Activated CD8-positive, alpha-beta memory T cell treated with anti-CD3 and anti-CD28 coated beads for 24 hours (primary cell): ENCODE measurements at places on chromosomes 5 and 9.

DNA sequence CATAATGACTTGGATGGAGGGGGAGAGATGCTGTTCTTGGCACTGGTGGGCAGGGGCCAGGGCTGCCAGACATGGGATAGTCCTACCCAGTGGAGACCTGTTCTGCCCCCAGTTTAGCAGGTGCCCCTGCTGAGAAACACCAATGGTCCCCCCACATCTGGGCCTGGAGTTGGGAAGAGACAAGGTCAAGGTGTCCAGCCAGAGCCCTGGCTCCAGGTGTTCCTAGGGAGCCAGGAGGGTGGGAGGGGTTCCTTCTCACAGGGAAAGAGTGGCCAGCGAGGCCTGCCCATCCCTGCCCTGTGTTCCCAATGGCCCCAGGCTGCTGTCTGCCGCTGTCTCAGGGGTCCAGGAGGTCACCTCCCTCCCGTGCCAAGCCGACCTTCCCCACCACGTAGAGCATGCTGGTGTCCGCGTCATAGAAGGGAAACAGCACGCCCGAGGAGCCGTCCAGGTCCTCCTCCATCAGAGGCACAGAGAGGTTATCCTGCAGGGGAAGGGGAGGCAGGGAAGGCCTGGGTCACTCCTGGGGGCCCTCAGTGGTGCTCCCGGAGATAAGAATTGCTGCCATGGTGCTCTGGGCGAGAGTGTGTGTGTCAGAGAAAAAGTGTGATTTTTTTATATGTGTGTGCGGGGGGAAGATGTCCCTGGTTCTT is 11.7 kb upstream of the TRIM14 start:
- DNase-seq, result no peak

DNA sequence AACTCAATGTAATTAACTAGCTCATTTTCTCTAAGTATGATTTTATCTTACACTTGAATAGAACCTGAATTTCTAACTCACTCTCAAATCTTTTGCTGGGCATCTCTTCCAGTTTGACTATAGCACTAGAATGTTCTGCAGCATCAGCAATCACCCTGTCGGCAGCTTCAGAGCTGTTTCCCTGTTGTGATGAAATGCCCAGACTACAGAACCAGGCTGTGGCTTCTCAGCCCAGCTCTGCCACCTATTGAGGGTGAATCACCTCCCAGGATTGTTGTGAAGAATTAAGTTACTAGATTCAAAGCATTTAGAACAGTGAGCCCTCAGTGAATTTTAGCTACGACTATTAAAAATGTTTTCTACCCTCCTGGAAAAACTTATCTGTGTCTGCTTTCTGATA is 90.4 kb upstream of the ANKRD55 start:
- no peak for DNase-seq

DNA sequence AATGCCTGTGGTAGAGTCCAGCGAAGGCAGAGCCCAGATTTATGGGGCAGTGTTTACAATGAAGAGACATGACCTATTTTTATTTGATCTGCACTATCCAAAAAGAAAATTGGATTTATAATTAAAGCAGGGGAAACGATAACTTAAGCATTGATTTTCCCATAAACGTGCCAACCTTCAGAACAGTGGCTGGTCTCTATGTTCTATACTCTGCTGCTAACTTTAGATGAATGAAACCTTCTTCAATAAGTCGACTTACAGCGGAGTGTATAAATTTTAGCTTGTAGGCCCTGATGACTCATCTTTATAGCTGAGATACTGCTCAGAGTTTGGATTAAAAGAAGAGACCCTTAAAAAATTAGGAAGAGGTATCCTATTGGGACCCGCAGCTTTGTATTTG is 452.6 kb downstream of the TLR4 start:
- DNase-seq, result no peak

DNA sequence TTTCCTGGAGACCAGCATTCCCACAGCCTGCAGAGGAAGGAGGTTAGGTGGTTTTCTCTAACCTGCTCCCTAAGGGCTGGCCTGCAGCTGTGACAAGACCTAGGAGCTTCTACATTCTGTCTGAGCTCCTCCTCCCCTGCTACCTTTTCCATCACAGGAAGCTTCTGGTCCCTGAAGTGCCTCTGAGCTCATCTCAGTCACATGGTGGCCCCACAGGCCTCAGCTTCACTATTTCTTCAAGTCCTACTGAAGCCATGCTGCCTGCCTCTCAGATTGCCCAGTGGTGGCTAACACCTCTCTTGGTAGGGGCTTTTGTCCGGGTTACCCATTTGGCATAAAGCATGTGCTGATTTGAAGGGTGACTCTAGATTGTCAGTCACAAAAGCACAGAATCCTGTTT is 259.4 kb downstream of the CRB2 start:
- no peak for DNase-seq

GRCh38 chr5:8473016-8473415 is 604.1 kb downstream of the MTRR start:
- DNase-seq, result no peak

GRCh38 chr9:106936680-106937079 is 73.7 kb downstream of the ZNF462 start:
- DNase-seq, result no peak

DNA sequence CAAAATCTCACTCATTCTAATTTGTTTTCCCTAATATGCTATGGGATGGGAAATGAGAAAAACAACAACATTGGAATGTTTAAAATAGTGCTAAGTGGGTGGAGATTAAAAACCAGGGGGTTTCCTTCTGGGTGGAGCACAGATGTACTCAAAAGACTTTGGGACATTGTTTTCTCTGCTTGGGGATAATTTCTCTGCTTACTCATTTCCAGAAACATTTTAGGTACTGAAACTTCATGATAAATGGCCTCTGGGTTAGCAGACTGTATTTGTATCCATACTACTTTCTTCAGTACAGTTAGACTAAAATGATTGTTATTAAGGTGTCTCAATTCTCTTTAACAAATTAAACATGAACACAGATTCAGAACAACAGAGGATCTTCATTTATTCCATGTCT is 17.4 kb downstream of the ELOVL7 start:
- no peak for DNase-seq
